Activated effector memory CD4-positive, alpha-beta T cell treated with Interleukin-2 at 50 U/mL for 16 hours (primary cell): ENCODE measurements at places on chromosomes 4 and X.

- no peak for DNase-seq
Measured at GRCh38 chr4:15714141-15714540, 11.3 kb downstream of the BST1 start.

DNA sequence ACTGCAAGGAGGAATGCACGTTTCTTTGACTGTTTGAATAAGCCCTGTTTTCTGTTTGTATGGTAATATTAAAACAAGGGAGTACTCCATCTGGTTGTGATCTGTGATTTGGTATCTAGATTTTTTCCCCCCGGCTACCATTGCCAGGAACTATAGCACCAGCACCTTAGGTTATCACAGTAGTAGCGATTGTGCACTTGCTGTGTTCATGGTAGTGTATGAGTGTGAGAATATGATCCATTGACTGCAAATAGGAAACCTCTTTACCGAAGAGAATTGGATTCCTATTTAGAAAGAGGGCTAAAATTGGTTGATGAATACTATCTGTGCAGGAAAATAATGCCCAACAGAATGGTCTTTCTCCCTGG is 69.9 kb downstream of the LARP7 start:
- DNase-seq: no peak

DNA sequence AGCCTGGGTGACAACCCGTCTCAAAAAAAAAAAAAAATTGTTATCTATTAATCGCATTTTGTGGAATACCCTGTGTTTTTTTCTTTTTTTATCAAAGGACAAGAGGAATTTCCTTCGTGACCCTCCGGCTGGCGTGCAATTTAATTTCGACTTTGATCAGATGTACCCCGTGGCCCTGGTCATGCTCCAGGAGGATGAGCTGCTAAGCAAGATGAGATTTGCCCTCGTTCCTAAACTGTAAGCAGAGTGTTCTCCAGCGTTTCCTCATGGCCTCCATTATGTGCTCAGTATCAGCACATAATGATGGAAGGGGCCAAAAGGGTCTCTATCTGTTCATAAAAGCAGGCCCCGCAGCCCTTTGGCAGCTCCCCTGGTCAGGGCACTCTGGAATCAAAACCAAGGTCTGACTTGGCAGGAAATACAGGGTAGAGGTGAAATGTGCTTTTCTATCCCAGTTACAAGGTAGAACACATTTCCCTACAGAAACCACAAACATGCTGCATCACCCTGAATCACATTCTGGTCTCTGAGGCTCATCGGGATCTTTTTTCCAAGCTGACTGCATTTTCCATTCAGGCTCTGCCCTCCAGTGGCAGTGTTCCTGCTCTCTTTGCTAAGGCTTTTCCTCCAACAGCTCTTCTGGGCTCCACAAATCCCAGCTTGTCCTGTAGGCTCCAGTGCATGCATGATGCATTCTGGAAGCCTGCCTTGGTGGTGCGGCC is 24.4 kb downstream of the SYAP1 start:
- DNase-seq: no peak

DNA sequence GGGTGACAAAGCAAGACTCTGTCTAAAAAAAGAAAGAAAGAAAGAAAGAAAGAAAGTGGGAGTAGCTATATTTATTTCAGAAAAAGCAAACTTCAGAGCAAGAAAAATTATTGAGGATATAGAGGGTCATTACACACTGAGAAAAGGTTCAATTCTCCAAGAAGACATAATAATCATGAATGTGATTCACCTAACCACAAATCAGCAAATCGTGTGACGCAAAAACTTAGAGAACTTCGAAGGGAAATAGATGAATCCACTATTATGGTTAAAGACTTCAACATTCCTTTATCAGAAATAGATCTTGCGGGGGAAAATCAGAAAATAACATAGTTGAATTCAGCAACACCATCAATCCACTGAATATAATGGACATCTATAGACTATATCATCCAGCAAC is 219.3 kb upstream of the LDB2 start:
- no peak for DNase-seq

- DNase-seq: no peak
Measured at GRCh38 chr4:119785963-119786362, 157.4 kb upstream of the PDE5A start.

DNA sequence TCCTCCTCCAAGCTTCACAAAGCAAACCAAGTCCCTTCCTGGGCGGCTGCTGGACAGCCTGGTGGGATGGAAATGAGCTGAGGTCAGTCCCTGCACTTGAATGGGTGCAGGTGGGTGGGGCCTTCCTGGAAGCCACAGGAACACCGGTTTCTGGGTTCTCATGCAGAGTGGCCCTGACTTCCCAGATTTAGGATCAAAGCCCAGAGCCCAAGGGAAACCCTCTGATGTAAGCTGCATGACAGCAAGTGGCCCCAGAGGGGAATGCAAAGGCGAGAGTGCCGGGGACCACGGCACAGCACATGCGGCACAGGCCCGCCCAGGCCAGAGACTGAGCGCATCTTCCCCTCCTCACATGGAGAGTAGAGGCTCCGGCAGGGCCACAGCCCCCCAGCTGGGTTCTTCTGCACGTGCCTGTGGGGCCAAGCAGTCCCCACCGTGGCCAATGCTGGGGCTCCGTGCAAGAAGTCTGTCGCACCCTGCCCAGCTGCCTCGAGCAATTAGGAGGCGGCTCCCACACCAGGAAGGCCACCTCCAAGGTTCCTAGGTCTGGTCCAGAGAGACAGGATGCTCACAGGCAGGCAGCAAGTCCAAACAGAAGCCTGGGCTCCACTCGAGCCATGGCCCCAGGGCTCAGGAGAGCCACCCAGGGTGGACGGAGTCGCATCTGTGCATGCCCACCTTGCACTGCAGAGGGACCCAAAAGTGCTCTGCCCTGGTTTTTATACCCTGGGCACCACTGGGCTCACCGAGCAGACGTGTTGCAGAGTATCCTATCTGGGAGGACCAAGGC is 83.0 kb downstream of the HTRA3 start:
- no peak for DNase-seq
